ENCODE measurements at places on chromosomes 3 and 15. TPM values are rescaled to one million over a fixed set of nuclear protein-coding genes. Genes with fewer than 3 reads are reported as not detected.

The TMCO5A gene
- not detected for total RNA-seq

DNA sequence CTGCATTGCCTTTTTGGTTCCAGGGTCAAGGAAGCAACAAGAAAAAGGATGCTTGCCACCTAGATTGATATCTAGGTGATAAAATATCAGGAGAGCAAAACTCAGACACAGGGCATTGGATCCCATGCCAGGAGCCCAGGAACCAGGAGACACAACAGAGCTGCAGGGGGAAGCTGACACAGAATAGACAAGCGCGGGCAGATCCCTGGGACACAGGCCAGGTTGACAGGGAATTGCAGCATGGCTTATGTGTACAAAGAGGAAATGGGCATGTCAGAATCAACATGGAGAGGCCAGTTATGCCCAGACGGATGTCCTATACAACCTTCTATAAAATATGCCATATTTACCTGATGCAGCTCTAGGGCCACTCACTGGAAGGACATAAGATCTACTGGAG is 84.2 kb downstream of the SEMA6D start:
- no peak overlapping the region for H3K4me3 ChIP-seq
- no peaks in the 10 kb centered on the region for H3K36me3 ChIP-seq
- no peaks in the 10 kb centered on the region for H3K4me1 ChIP-seq
- no peak overlapping the region for H3K27ac ChIP-seq

DNA sequence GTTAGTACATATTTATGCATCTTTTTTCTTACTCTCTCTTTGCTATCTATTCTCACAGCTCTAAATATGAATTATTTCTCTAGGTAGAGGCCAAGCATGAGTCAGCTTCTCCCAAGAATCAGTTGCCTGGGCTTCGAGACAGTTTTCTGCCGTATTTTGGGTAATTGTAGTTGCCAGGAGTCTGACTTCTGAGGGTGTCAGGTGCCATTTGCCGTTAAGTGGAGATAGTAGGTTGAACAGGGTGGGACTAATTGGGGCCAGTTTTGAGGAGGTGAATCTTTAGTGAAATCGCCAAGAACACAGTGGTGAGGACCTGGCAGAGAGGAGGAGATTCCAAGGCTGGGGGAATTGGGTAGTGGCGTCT is 7.8 kb upstream of the NRROS start:
- no peak for DNase-seq
- peaks cover 7% of the 10 kb centered on the region for H3K4me1 ChIP-seq

DNA sequence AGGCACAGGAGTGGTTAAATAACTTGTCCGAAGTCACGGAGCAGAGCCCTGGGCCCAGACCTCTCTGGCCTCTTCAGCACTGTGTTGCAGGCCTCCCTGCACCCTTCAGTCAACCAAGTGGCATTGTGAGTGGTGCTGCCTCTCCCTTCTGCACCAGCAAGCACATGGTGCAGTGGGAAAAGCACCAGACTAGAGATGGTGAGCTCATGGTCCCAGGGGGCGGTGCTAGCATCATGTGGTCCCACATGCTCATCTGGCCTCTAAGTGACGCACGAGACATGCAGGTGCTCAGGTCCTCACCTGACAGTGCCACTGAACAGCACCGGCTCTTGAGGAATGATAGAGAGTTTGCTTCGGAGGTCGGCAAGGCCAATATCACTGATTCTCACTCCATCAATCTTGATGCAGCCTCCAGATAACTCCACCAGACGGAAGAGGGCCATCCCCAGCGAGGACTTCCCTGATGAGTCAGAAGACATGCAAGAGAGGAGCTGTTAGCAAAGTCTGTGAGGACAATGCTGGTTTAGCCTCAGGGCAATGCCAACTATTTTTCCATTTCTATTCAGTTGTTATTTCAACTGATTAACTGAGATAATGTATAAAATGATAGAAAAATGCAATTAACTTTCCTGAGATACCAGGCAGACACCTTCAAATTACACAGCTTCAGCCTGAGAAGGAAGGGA is 53.1 kb upstream of the PARL start:
- H3K27me3 ChIP-seq = no peaks in the 10 kb centered on the region
- no peak overlapping the region for H3K4me3 ChIP-seq
- no peak for DNase-seq
- no peaks in the 10 kb centered on the region for H3K36me3 ChIP-seq
- H3K4me1 ChIP-seq = no peaks in the 10 kb centered on the region

DNA sequence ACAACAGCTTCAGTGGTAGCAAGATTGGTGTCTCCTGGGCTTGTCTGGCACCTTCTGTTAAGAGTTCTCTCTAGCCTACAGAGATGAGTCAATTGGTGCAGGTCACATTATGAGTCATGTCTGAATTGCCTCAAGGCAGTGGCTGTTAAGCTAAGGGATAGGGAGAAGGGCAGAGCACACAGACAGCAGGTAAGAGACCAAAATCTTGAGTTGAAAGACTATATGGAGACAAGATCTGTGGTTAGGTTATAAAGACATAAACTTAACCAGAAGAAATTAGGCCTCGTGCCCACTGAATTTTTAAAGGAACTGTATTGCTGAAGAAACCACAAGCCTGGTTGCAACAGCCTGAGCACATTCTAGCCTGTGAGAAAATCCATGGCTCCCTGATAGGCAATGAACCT is 19.2 kb upstream of the KPNA1 start:
- no peaks in the 10 kb centered on the region for H3K4me1 ChIP-seq
- DNase-seq = no peak
- no peak overlapping the region for H3K27ac ChIP-seq
- no peak overlapping the region for H3K4me3 ChIP-seq
- peaks cover 11% of the 10 kb centered on the region for H3K36me3 ChIP-seq
- H3K27me3 ChIP-seq = no peaks in the 10 kb centered on the region

- H3K4me1 ChIP-seq = no peaks in the 10 kb centered on the region
- no peaks in the 10 kb centered on the region for H3K36me3 ChIP-seq
- no peak for DNase-seq
- no peaks in the 10 kb centered on the region for H3K27me3 ChIP-seq
Observed at GRCh38 chr3:94176988-94177745, 114.3 kb downstream of the NSUN3 start.

- no peak overlapping the region for H3K4me3 ChIP-seq
- no peak for DNase-seq
- no peak overlapping the region for H3K27ac ChIP-seq
- no peaks in the 10 kb centered on the region for H3K27me3 ChIP-seq
Observed at GRCh38 chr3:180594631-180595558, 7.1 kb upstream of the TTC14 start.

DNA sequence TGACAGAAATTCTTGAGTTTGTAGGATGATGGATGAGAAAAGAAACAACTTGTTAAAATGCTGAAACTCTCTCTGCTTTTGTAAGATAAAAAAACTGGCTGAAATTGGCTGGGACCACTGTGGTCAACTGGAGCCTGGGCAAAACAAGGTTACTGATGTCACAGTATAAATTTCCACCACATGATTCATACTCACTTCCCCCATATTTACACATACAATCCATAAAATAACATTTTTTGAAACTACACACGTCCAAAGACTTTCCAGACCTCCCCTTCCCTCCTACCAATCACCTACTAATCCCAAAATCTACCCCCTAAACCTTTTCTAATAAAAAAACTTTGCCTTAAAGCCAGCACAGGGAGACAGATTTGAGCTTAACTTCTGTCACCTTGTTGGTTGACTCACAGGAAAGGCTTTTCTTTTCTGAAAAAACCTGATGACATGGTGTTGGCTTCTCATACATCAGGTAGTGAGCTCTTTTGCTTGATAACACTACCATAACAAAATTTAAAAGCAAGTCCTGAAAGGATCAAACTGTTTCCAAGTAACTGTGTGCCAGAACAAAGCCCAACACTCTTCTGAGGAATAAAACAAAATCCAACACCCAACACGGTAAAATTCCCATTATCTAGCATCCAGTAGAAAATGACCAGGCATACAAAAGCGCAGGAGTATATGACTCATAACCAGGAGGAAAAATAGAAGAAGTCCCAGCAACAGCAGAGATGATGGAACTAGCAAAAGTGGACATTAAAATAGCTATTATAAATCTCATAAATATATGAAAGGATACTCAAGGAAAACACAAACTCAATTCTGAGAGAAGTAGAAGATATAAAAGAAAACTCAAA is 87.3 kb upstream of the SNRK start:
- peaks cover 8% of the 10 kb centered on the region for H3K4me1 ChIP-seq
- no peak for DNase-seq
- H3K27ac ChIP-seq = no peak overlapping the region
- no peaks in the 10 kb centered on the region for H3K27me3 ChIP-seq
- H3K4me3 ChIP-seq = no peak overlapping the region
- no peaks in the 10 kb centered on the region for H3K36me3 ChIP-seq

DNA sequence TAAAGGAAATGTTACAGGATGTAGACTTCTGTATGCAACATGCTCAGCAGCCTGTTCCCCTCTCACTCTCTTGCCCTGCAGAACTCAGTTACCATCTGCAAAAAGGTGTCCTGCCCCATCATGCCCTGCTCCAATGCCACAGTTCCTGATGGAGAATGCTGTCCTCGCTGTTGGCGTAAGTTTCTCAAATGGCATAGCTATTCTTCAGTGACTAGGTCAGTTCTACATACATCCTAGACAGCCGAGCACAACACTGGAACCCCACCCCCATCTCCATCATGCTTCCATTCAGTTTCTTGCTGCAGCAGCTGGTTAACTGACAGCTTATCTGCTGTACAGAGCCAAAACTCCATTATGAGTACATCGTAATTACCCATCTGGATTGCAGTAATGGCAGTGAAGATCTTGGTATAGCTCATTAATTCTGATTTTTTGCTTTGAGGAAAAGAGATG is 4.5 kb downstream of the THBS1 start:
- DNase-seq = no peak
- no peak overlapping the region for H3K4me3 ChIP-seq
- no peaks in the 10 kb centered on the region for H3K27me3 ChIP-seq
- no peaks in the 10 kb centered on the region for H3K36me3 ChIP-seq

- no peak for DNase-seq
- peaks cover 3% of the 10 kb centered on the region for H3K4me1 ChIP-seq
- H3K4me3 ChIP-seq = no peak overlapping the region
- H3K27ac ChIP-seq = no peak overlapping the region
- no peaks in the 10 kb centered on the region for H3K27me3 ChIP-seq
Observed at GRCh38 chr3:102183623-102184022, 251.2 kb upstream of the ZPLD1 start.

DNA sequence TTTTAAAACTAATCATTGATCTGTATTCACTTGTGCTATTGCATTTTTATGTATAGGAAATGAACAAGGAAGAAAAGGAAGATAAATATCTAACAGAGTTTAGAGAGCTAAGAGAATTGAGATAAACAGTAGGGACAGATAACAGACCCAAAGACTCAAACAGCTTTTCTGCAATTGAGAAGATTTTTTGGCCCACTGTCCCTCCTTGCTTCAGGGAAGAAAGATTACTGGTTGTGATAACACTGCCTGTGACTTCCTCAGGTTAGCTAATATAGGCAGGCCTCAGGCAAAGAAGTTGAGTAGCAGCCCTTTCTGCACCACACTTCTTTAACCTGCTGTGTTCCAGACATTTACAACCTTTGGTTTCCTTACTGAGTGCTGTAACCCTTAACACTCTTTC is 2.7 kb upstream of the COX17 start:
- H3K4me1 ChIP-seq = peaks cover 9% of the 10 kb centered on the region
- no peaks in the 10 kb centered on the region for H3K36me3 ChIP-seq
- no peak overlapping the region for H3K4me3 ChIP-seq
- no peak for DNase-seq
- no peak overlapping the region for H3K27ac ChIP-seq

- no peaks in the 10 kb centered on the region for H3K27me3 ChIP-seq
- DNase-seq = no peak
- H3K4me3 ChIP-seq = no peak overlapping the region
Observed at GRCh38 chr3:4375911-4376310, 72.7 kb downstream of the SETMAR start.

DNA sequence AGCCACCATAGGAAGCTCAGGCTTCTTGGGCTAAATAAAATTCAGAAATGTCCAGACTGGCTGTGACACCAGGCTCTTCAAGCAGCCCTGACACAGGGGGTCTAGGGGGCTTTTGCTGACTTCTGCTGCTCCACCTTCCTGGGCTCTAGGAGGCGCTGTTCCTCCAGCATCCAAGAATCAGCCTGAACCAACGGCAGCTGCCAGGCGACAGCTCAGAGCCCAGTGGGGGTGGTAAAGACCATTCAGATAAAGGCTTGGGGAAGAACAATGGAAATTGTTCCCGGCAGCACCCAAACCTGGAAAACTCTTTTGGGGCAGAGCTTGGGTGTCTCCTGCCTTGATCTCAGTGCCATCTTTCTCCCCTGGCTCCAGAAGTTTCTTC is 21.6 kb upstream of the PSTPIP1 start:
- H3K4me3 ChIP-seq = no peak overlapping the region
- no peaks in the 10 kb centered on the region for H3K27me3 ChIP-seq
- H3K36me3 ChIP-seq = no peaks in the 10 kb centered on the region
- H3K27ac ChIP-seq = no peak overlapping the region

GRCh38 chr3:52225452-52226228 is at the start of gene TLR9:
Gene TLR9, minus strand, starts transcription at chr3:52225645. Its CDS starts 116 bp downstream, at chr3:52225529.
- no peak within 1 kb of the TSS for H3K27ac ChIP-seq
- H3K4me3 ChIP-seq = no peak within 1 kb of the TSS
- H3K4me1 ChIP-seq = no peaks in the 10 kb centered on the region

DNA sequence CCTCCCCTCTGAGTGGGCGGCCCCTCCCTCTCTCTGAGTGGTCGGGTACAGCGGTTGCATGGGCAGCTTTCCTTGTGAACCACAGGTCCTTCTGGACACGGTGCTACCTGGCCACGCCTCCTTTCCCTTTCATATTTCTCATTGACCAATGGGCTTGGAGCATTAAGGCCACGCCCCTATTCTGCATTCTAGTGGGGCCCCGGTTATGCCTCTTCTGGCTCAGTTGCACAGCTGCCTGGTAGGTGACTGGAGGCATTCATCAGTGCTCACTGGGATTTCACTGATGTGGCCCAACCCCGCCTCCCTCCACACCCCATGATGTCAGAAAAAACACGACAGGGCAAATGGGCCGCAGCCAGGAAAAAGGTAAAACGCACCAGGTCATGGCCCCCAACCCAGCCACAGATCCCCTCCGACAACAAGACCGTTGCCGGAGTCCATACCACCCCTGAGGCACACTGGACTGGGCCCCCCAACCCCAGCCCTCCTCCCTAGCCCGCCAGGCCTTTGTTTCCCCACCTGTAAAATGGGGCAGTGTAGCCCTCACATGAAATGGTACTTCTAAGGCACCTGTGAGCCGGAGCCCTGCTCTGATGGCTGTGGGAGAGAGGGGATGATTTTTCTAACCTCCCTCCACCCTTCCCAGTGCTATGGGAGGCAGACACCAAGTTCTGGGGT is 26.3 kb downstream of the NGRN start:
- no peaks in the 10 kb centered on the region for H3K36me3 ChIP-seq
- no peak overlapping the region for H3K4me3 ChIP-seq
- DNase-seq = peak; percentile 53
- no peaks in the 10 kb centered on the region for H3K27me3 ChIP-seq
- no peaks in the 10 kb centered on the region for H3K4me1 ChIP-seq
- H3K27ac ChIP-seq = no peak overlapping the region

Measured in colonic mucosa (tissue), 4 donors.